ENCODE measurements at places on chromosomes 12 and 14. TPM values are rescaled to one million over a fixed set of nuclear protein-coding genes. Genes with fewer than 3 reads are reported as not detected.

PEBP1 gene
- total RNA-seq, result 120 TPM

TCL1B gene
- not detected for total RNA-seq

LAG3 gene
- 22.8 TPM for total RNA-seq

DAO gene
- total RNA-seq, result not detected

GPR65 gene
- total RNA-seq, result 11.1 TPM

CACNA2D4 gene
- total RNA-seq, result 2.7 TPM

SLCO1B1 gene
- not detected for total RNA-seq

PLEK2 gene
- total RNA-seq, result 2.2 TPM

MAP3K9 gene
- 5.6 TPM for total RNA-seq

JPH4 gene
- total RNA-seq, result 0.05 TPM

DNA sequence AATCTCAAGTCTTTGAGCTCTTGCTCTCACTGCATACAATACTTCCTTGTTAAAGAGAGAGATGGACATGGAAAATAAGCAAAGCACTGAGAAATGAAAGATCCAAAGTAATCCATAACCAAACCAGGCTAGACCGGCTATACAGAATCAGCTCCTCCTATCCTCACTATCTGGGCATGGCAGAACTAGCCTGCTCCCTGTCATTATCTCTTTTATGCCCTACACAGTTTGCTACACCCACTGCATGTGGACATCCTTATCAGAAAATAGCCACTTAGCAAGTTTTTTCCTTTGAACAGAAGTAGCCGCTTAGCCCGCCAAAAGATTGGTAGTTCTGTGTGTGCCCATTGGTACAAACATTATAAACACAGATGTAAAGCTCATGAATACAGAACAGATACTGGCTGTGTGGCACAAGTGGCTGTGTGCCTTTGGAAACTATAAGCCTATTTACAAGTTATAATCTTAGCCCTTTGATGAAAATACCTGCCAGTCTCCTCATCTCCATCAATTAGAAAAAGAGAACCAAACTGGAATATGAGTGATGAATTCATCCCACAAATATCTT lies 34.7 kb downstream of the SPTB start:
- no peak for DNase-seq

GRCh38 chr14:35532783-35533356 lies 1.1 kb upstream of the INSM2 start:
- no peak for DNase-seq

DNA sequence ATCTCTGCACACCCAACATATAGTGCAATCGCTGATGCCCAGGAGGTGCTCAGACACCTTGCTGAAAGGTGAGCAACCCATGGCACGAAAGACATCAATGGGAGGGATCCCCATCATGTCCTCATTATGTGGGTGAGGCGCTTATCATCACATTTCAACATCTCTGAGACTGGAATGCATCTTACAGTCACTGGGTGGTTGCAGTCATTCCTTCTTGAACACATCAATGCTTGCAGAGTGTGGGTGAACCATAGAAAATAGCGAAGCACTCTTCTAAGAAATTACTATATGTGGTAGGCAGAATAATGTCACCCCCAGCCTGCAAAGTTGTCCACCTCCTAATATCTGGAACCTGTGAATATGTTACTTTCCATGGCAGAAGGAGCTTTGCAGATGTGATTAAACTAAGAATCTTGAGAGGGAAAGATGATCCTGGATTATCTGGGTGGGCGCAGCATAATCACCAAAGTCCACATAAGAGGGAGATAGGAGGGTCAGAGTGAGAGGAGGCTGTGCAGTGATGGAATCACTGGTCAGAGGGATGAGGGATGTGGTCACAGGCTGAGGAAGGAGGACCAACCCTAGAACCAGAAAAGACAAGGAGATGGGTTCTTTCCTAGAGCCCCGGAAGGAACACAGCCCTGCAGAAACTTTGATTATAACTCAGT lies 51.2 kb downstream of the GLRX5 start:
- no peak for DNase-seq

GRCh38 chr12:92977326-92977725 lies 48.2 kb upstream of the EEA1 start:
- peak; percentile 35 for DNase-seq

GRCh38 chr14:102626530-102626929 lies 34.1 kb downstream of the RCOR1 start:
- DNase-seq, result no peak

DNA sequence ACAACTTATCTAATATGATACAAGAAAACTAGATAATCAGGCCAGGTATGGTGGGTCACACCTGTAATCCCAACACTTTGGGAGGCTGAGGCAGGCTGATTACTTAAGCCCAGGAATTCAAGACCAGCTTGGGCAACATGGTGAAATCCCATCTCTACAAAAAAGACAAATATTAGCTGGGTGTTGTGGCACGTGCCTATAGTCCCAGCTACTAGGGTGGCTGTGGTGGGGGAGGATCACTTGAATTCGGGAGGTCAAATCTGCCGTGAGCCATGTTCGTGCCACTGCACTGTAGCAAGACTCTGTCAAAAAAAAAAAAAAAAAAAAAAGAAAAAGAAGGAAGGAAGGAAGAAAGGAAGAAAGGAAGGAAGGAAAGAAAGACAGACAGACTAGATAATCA lies 27.0 kb downstream of the ZCRB1 start:
- DNase-seq, result no peak

- no peak for DNase-seq
Measured at GRCh38 chr14:89167705-89168104, 249.3 kb downstream of the FOXN3 start.

DNA sequence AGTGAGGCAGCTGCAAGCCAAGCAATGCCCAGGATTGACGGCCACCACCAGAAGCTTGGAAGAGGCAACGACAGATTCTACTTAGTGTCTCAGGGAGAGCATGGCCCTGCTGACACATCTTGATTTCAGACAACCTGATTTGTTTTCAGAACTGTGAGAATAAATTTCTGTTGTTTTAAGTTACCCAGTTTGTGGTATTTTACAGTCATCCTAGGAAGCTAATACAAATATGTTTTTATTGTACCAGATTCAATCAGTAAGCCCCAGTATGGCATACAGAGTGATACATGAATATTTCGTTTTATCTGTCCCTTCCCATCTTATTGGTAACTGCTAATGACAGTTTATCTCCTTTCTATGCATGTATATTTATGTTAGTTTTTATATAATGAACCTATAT lies 62.3 kb downstream of the SAMD4A start:
- DNase-seq, result no peak

DNA sequence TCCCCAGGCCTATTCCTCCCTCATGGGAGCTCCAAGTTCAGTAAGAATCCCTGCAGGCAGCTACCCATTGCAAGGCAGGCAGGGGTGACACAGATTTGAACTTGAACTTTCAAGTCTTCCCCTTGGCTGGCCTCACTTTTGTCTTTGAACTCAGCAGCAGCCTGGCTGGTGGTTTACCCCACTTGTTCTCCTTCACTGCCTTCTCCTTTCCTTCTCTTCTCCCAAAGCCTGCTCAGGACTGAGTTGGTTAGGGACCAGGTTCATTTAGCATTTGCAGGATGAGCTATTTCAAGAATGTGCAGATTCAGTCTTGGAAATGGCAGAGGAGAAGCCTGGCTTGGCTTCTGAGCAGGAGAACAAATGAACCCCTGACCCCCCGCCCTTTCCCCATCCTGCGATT lies 67.7 kb upstream of the TBX3 start:
- no peak for DNase-seq

- no peak for DNase-seq
Measured at GRCh38 chr12:124893792-124894516, 20.5 kb downstream of the UBC start.

DNA sequence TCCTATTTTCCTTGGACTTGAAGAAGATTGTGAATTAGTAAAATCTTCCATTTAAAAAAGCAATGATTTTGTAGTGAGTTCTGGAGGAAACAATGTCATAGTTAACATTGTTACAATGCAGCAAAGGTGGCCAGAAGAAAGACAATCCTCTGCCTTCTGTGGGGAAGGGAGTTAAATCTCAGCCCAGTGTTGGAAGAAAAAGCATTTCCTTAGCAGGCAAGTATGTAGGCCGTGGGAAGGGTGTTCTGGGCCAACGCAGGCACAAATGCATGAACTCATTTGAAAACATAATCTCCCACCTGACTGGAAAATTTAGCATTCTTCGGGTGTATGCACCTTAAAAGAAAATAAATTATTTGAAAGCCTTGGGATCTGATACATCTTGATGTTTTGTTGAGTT lies 258.6 kb downstream of the ADAMTS20 start:
- DNase-seq, result no peak

GRCh38 chr12:51639361-51639760 lies 48.3 kb downstream of the SCN8A start:
- peak; percentile 7 for DNase-seq

DNA sequence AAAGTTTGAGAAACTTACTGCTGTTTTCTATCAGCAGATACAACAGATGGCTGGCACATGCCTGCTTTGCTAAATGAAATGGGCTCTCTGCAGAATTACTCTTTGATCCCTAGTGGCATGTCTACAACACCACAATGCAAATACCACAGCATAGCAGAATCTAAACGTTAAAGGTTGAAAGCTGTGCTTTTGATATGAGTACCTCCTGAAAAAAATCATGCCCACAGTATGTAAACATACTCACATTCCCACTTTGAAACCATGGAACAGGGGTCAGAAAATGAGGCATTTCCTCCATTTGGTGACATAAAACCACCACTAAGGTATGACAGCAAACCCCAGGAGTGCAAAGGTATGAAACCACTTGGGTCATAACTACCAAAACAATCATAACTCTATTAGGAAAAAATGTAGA lies 7.5 kb downstream of the WIF1 start:
- no peak for DNase-seq

- no peak for DNase-seq
Measured at GRCh38 chr12:32357601-32358249, 41.6 kb upstream of the FGD4 start.

DNA sequence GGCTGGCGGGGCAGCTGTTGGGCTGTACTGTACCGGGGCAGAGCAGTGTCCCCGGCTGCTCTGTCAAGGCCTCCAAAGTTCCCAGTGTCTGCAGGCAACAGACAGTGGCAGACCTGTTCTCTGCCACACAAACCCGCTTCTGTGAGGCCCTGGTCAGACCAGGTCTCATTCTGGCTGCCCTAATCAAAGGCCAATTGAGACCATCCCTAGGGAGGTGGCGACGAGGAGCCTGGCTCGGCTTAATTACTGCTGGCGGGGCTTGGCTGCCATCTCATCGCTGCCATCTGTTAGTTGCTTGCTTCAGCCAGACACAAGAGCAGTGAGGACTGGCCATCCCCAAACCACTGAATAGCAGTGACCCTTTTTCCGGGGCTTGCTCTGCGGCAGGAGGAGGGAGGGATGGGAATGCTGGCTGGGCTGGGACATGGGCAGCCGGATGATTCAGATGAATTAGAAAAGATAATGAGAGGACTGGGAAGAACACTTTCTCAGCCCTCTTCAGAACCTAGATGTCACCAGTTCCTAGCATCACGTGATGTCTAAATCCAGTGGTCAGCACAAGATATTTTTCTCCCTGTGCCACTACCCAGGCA lies 24.5 kb downstream of the ERG28 start:
- no peak for DNase-seq

DNA sequence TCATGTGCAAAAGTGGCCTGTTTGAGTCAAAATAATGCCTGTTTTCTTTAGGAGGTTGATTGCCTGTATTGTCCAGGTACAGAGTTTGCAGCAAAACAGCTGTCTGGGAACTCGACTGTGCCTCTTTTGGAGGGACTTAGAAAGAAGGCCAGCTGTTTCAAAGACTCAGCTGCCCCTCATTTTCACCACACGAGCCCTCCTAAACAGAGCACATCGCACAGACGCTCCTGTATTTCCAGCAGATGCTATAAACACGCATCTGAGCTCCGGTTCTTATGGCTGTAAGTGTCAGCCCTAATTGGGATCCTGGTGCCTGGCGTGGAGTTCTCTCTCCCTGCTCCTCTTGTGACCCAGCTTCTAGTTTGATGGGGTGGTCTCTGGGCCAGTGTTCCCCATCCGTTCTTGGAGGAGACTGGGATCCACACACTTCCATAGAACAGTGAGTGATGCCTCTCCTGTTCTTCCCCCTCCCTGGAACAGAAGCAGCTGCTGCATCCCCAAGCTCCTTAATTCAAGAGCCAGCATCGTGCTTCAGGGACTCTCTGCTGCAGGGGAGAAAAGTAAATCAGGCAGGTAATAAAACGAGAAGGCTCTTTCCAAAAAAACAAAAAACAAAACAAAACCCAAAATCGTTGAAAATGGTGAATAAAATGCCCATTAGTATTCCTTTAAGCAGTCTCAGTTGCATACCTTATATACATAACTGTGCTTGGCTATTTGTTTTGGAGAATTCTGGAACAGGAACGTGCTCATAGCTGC lies 269.0 kb downstream of the SLC15A4 start:
- DNase-seq, result no peak

DNA sequence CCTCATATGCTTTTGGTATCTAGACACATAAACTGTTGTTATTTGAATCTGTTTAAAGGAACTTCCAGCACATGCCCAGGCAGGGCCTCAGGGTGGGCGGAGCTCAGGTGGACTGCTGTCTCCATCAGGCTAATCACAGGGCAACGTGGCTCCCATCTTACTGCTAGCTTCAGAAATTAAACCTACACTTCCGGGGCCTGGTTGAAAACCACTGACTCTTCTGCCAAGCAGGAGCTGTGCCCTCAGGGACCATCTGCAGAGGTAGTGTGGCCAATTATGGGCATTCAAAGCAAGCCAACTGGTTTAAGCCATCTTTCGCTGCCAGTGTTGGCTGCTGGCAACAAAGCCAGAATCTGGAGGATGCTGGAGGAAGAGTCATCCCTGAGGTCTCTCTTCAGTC lies 97.5 kb downstream of the TMX1 start:
- DNase-seq, result no peak

DNA sequence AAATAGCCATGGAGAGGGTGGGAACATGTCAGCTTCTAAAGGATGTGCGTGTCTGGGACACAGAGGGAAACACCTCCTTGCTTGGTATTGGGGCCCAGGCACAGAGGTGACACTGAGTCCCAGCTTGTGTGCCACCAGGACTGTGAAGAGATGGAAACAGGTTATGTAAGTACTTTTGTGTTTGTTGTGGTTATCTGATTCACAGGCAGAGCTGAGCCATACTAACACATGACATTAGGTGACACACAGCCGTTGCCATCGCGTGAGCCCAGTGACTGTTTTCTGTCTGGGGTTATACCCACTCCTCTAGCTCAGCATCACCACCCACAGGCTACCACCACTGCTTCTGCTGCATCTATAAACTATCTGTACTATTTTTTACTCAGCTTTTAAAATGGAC lies 12.1 kb upstream of the FLVCR2 start:
- peak; percentile 96 for DNase-seq

DNA sequence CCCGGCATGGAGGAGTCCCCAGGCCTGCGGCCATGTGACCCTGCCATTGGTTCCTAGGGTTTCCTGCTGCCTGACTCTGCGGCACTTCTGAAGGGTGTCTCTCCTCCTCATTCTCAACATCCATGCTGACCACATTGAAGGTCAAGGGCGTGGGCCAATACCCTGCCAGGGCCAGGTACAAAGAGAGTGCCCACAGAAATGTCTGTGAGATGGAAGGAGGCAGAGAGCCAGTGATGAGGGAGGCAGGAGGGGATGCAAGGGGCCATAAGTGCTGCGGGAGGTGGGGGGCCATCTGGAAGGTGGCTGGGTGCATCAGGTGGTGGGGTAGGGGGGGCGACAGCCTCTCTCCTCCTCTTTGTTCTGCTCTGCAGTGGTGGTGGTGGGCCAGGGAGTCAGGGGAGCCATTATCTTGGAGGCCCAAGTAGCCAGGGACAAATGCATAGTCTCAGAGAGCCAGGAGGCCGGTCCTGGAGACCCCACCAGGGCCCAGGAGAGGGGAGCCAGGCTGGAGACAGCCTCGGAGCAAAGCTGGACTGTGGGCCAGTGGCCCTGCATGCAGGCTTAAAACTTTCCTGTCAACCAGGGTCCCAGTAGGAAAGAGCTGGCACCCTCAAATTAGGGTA lies 13.0 kb upstream of the CDC42BPB start:
- DNase-seq, result no peak

Data from activated naive CD4-positive, alpha-beta T cell treated with anti-CD3 and anti-CD28 coated beads for 36 hours (primary cell).